ENCODE measurements at places on chromosomes 11 and 22.

- no peak for DNase-seq
Measured at GRCh38 chr11:69683764-69684333, 8.7 kb upstream of the LTO1 start.

- no peak for DNase-seq
Measured at GRCh38 chr11:10544491-10545465, 3.8 kb upstream of the RNF141 start.

GRCh38 chr11:17639781-17640180 lies 79.6 kb upstream of the MYOD1 start:
- DNase-seq, result no peak

- no peak for DNase-seq
Measured at GRCh38 chr22:37282385-37282677, at the start of gene CYTH4. CYTH4 (plus strand) TSS chr22:37282508; CDS start chr22:37282570, 62 bp downstream.

DNA sequence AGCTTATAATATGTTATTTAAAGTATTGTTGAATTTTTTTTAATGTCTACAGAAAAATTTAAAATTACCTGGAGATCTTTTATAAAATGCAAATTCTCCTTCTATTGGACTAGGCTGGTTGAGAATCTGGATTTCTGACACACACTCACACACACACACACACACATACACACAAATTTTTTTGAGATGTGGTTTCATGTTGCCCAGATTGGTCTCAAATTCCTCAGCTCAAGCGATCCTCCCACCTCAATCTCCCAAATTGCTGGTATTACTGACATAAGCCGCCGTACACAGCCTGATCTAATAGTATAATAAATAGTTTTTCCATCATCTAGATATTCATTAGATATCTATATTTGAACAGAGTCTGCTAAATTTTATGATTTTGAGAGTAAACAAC lies 4.5 kb upstream of the RFPL1 start:
- DNase-seq, result no peak

GRCh38 chr11:60984149-60984548 lies 12.7 kb downstream of the CD6 start:
- DNase-seq, result no peak

DNA sequence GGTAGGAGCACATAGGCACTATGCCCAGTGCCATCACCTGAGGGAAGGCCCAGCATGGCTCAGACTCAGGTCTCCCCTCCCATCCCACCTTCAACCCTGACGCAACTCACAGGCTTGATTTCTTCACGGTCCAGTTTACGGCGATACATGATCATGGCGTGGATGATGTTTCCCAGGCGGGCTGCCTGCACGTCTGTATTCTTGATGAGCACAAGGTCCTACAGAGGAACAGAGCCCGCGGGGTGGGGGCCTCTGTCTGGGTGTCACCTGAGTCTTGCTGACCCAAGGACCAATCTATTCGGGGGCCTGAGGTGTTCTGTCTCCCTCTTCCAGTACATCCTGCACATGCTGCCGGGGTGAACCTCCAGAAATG lies 3.9 kb downstream of the CPT1B start:
- DNase-seq, result no peak
